GM10248 (cell line): ENCODE measurements at places on chromosomes 6 and 20.

DNA sequence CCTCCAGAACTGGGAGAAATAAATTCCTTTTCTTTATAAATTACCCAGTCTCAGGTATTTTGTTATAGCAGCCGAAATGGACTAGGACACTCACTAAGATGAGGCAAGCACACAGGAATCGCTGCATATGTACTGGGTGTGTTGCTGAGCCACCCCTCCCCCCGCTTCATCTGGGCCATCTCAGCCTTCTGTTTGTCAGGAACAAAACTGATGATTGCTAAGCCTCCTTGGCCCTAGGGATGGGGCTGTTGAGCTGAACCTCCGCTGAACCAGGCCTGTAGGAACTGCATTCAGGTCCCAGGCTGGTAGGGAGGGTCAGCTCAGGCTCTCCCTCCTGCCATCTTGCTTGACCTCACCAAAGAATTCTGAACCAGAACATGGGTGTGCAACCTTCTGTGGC is 108.6 kb downstream of the MAP3K7 start:
- no peak for DNase-seq

DNA sequence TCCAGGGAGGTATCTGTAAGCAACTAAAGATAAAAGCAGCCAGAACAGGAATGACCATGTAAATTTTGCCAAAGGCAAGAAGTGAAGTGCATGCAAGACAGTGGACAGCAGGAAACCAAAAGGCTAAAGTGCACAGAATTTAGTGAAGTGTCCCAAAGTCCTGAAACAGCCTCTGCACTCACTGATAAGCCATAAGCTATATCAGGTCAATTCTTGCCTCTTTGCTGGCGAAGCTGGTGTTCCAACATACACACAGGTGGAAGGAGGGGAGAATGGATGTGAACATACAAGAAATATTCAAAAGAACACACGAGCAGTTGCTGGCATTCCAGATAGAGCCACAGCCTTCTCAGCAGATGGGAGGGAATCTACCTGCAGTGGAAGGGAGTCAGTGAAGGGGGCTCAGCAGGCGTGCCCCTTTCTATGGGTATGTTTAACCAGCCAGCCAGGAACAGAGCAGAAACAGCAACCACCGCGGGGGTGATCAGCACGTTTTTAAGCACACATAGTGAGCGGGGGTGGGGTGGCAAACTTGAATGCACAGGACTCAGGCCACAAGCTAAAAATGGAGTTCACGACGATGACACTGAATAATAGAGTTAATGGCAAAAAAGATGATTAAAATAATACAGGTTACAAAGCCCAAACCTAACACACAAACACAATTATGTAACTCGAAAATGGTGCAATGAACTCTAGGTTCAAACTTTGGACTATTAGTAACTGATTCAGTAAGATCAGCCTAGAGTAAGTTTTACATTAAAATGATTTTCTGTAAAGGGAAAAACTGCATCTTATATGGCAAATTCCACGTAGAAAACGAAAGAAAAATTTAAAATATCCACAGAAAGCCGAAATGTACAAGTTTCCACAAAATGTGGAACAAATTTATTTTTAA is 1.2 kb downstream of the ECI2 start:
- DNase-seq: peak; percentile 18

DNA sequence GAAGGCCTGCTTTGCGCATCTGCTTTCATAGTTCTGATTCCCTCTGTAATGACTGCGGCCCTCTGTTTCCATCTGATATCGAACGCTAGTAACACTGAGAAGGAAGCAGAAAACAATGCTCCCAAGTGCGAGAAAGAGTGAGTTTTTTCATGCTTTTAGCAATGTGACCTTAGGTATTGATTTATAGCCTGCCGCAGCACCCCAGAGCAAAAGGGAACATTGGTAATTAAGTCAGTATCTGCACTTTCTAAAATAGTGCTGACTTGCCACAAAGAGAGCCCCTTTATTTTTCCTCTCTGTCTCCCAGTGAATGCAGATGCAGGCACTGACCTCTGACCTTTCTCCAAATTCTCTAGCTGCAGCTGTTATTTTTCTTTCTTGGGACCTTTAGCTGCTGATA is 129.8 kb downstream of the HDGFL1 start:
- no peak for DNase-seq

- DNase-seq: no peak
Observed at GRCh38 chr6:40755046-40755681, 168.0 kb upstream of the LRFN2 start.

- no peak for DNase-seq
Observed at GRCh38 chr20:10731190-10731965, 57.6 kb upstream of the JAG1 start.

- DNase-seq: peak; percentile 83
Observed at GRCh38 chr6:1436334-1437306, 47.2 kb downstream of the FOXF2 start.

GRCh38 chr6:24768361-24768760 is 6.4 kb upstream of the GMNN start:
- DNase-seq: no peak

DNA sequence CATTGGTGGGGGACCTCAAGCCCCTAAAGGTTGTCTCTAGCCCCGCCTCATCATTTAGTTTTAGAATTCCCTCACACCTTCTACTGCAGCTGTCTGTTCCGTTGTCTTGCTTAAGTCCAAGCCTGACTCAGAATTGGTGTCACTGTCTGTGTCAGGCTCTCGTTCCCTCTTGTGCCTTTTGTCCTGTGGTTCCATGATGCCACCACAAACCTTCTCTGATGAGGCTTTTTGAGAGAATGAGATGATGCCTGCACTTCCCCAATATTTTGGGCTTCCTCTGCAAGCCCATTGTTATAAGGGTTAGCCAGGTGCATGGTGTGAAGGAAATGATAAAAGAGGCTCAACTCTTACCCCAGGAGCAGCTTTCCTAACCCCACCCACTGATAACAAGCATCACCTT is 8.1 kb upstream of the AKIRIN2 start:
- DNase-seq: no peak

- DNase-seq: no peak
Observed at GRCh38 chr6:48176645-48177308, 65.8 kb upstream of the PTCHD4 start.

DNA sequence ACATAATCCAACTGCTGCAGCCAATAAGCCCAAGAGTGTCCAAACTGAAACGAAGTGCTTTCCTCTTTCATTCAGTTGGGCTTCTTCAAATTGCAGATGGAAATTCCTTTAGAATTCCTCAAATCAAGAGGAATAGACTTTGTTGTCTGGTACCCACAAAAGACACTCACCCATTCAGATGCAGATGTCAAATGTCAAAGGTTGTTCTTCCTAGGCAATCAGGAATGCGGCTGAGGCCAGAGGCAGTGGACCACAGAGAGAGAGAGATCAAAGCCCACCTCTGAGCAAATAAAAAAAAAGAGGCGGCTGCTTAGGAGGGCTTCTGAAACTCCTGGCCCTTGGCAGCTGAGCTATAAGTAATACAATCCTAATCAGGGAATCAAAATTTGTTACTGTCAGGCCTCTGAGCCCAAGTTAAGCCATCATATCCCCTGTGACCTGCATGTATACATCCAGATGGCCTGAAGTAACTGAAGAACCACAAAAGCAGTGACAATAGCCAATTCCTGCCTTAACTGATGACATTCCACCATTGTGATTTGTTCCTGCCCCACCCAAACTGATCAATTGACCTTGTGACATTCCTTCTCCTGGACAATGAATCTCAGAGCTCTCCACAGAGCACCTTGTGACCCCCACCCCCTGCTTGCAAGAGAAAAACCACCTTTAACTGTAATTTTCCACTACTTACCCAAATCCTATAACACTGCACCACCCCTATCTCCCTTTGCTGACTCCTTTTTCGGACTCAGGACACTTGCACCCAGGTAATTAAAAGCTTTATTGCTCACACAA is 303.0 kb upstream of the GJE1 start:
- DNase-seq: no peak

- no peak for DNase-seq
Observed at GRCh38 chr6:41939176-41939847, 2.3 kb downstream of the CCND3 start.

GRCh38 chr6:20915156-20915555 is 380.9 kb downstream of the CDKAL1 start:
- DNase-seq: no peak

- no peak for DNase-seq
Observed at GRCh38 chr6:112362027-112362795, 15.1 kb downstream of the RFPL4B start.

DNA sequence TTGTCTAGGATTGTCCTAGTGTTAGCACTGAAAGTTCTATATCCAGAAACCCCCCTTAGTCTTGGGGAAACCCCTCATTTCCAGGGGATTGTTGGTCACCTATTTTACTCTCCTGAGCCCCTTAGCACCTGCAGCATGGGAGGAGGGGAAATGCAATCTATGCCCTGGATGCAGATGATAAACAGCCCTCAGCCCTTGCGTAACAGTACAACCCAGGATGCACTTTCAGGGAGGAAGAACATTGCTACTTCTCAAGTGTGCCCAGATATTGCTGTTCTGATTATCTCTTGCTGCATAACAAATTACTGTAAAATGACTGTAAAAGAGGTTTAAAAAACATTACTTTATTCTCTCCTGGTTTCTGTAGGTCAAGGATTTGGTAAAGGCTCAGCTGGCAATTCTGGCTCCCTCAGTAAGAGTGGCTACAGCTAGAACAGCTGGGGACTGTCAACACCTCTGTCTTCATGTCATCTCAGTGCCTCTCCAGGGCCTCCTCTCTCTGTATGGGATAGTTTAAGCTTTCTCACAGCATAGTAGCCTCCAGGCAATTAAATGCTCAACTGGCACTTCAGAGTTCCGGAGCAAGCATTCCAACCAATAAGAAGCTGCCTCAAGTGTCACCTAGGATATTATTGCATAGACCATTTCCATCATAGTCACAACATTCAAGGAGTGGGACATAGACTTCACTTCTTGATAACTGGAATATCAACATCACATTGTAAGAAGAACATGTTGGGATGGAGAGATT is 117.8 kb upstream of the FOXO3 start:
- no peak for DNase-seq

DNA sequence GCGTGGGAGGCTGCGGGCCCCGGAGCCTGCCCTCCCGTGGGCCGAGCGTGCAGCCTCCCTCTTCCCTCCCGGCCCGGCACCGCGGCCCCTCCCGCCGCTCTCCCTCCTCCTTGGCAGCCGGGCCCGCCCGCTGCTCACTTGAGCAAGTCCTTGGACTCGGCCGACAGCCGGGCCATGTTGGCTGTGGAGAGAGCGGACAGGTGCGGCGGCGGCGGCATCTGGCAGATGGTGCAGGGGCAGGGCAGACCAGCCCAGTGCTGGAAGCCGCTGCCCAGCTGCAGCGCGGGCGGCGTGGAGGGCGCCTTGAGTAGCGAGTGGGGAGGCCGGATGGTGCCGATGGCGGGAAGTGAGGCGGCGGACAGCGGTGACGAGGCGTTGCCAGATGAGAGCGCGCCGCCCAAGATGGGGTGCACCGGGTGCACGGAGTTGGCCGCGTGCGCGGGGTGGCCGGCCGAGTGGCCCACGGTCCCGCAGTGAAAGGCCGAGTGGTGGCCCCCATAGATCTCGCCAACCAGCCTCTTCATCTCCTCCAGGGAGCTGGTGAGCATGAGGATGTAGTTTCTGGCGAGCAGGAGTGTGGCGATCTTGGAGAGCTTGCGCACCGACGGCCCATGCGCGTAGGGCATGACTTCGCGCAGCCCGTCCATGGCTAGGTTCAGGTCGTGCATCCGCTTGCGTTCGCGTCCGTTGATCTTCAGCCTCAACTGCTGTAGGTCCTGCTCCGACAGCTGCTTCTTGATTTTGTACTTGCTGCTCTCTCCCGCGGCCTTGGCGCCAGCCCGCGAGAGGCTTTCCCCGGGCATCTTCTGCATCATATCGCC is 766 bp downstream of the OLIG3 start:
- no peak for DNase-seq

- DNase-seq: no peak
Observed at GRCh38 chr20:48107560-48107959, 322.3 kb upstream of the SULF2 start.
